ENCODE measurements at places on chromosomes 4 and X.

GRCh38 chrX:82141942-82142341 lies 940.0 kb downstream of the SH3BGRL start:
- DNase-seq = no peak

- no peak for DNase-seq
These were observed 83.1 kb upstream of the FAT4 start for GRCh38 chr4:125231661-125232060.

- no peak for DNase-seq
These were observed 343.7 kb upstream of the TRAM1L1 start for GRCh38 chr4:117429061-117429460.

DNA sequence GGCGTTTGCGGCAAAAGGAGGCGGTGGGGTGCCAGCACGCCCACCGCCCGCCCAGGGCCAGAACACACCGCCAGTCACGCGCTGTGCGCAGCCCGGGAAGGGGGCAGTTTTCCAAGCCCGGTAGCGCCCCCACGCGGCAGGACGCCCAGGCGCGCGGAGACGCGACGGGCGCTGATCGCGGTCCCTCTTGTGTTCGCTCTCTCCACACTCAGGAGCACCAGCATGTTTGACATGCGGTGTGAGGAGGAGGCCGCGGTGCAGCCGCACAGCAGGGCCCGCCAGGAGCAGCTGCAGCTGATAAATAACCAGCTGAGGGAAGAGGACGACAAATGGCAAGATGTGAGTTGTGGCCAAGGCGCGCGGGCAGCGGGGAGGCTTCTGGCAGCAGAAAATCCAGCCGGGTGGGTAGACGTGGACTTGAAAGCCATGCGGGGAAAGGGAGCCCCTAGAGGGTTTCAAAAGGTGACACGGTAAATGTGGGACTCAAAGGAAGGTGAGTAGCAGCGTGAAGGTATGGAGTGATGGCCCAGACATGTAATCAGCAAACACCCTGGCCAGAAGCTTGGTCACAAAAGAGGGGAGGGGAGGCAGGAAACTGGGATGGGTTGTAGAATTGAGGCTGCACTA lies 104.1 kb downstream of the PHOX2B start:
- no peak for DNase-seq

- DNase-seq = no peak
These were observed 9.4 kb downstream of the UVSSA start for GRCh38 chr4:1356181-1356998.

GRCh38 chr4:2948895-2949781 lies 14.1 kb downstream of the NOP14 start:
- no peak for DNase-seq

GRCh38 chr4:144338148-144338547 lies 197.6 kb upstream of the GYPA start:
- no peak for DNase-seq

GRCh38 chr4:54226404-54227255 lies 2.5 kb upstream of the PDGFRA start:
- DNase-seq = no peak

- DNase-seq = no peak
These were observed 120.2 kb upstream of the WDFY3 start for GRCh38 chr4:85086721-85087120.

GRCh38 chr4:124783847-124784246 lies 71.3 kb upstream of the ANKRD50 start:
- no peak for DNase-seq

GRCh38 chr4:138330531-138330930 lies 88.4 kb upstream of the SLC7A11 start:
- DNase-seq = no peak

GRCh38 chrX:8027827-8028226 lies 100.6 kb upstream of the PNPLA4 start:
- DNase-seq = no peak

- no peak for DNase-seq
These were observed 1352.4 kb downstream of the ARAP2 start for GRCh38 chr4:34891892-34892291.

GRCh38 chr4:148790691-148791090 lies 348.5 kb upstream of the NR3C2 start:
- no peak for DNase-seq

DNA sequence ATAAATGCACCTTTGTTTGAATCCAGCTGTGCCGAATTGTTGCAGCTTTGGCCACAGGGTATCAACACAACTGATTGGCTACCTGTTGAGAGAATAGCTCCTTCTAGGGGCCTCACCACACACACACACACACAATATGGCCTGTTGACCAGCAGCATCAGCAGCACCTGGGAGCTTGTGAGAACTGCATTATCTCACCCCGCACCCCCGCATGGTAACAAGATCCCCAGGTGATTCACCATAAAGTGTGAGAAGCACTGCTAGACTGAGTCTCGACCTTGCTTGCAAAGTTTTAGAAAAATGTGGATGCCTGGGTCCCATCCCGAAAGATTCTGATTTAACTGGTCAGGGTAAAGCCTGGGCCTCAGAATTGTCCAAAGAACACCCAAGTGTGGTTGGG lies 176.9 kb upstream of the PRPS2 start:
- DNase-seq = no peak

DNA sequence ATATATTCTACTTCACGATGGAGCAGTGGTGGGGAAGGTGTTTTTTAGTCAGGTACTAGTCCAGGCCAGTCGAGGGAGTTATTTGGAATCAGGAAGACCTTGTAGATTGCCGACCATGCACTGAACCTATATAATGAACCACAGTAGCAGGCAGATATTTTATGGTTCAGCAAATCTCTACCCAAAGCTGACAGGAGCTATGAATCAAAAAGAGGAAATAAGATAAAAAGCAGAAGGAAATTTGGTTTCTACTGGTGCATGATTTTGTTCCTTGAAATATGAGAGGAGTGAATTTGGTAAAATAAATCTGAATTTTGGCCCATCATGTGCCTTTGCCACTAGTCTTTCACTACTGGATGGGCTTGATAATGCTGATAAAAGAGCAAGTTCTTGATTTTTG lies 924.3 kb upstream of the DIAPH2 start:
- no peak for DNase-seq

DNA sequence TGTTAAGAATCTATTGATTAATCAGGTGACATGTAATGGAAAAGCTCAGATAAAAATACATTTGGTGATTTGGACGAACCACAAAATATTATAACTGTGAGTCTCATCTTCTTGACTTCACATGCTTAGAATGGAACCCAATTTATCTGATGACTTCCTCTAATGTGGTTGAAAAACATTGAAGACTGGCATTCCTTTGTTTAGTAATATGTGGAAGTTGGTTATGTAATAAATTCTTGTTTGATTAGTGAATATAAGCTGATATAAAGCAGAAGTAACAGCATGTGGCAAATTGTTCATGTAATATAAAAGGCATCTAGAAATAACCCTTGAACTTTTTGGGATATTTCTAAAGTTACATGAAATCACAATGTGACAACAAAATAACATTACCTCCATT lies 9.7 kb downstream of the GIMD1 start:
- DNase-seq = no peak

DNA sequence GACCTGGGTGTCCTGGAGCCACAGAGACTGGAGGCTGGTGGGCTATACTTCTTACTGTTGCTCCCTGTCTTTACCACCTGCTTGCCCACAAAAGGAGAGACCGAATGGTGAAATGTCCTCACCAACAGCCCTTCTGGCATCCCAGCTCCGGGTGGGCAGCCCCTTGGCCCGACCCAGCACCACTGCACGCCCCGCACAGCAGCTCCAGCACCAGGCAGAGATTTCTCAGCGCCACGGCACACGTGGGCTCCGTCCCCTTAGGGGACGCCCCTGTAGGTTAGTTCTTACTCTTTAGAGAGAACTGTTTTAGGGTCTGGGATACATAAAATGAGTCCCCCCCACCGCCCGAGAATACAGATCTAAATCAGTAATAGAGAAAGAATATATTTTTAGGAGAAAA lies 158.4 kb upstream of the MAB21L2 start:
- no peak for DNase-seq

GRCh38 chrX:111035256-111035655 lies 60.7 kb upstream of the PAK3 start:
- DNase-seq = no peak

- DNase-seq = no peak
These were observed 14.8 kb upstream of the LAP3 start for GRCh38 chr4:17562157-17562556.

DNA sequence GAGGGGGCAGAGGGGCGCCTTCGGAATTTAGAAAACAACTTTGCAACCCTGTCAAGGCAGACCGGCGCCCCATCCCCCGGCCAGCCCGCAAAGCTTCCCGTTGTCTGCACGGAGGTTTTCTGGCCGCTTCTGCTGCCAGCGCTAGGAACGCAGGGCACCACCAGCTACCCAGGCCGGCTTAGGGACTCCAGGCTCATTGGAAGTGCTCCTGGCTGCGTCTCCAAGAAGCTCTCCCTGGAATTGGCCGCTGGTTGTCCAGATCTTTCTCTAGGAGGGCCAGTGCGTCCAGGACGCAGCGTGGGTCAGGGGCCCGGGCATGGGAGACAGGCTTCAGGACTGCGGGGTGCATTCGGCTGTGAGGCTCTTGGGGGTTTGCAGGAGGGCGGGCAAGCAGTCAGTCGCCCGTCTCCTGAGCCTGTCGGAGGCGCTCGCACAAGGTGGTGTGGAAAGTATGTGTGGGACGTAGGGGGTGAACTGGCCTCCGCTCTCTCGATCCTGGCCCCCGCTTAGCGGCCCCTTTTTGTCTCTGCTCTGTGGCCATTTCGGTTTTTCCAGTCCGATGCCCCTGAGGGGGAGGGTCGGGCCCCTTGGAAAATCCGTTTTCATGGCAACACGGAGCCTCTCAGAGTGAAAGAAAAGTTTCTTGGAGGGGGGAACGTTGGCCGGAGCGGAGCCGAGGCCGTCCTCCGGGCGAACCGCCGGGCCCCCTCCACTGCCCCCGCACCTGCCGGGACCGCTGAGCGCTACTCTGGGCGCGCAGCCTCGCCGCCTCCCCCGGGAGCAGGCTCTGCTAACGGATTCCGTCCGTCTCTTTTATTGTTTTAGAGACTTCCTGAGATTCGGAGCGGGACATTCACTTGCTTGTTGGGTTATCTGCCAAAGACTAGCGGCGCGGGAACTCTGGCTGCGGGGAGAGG lies 810 bp upstream of the SOX3 start:
- DNase-seq = no peak
